ENCODE measurements at places on chromosomes 6 and 20.

DNA sequence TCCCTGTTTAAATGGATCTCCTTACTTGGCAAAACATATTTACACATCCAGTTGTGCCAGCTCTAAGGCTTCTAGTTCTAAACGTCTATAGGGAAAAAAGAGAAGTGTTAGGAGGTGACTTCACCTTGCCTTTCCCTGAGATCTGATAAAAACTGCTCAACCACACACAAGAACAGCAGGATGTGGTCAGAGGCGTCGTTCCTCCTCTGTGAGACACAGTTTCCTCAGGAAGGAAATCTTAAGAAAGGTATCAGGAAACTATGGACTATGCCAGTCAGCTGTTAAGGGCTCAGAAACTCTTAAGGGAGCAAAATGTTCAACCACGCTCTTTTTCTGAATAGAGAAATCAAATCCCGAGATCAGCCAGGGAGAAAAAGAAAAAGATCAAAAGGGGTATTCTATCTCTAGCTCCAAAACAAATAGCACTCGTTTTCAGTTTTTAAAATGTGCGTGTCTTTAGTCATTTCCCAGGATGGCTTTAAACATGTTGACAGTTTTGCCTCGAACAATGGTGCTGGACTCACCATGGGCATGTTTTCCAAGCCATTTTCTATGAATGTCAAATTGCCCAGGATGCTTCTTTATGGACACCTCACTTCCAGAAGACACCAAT, 154.5 kb downstream of the HACE1 start:
- no peak for DNase-seq

GRCh38 chr6:155143578-155144106, 120.2 kb upstream of the CLDN20 start:
- DNase-seq = no peak

- DNase-seq = no peak
These were observed 86.9 kb downstream of the CD109 start for GRCh38 chr6:73782911-73783310.

- no peak for DNase-seq
These were observed at the start of gene PRRT1 for GRCh38 chr6:32151863-32152768. PRRT1 (minus strand) TSS chr6:32151939; CDS start chr6:32151827, 112 bp downstream.

DNA sequence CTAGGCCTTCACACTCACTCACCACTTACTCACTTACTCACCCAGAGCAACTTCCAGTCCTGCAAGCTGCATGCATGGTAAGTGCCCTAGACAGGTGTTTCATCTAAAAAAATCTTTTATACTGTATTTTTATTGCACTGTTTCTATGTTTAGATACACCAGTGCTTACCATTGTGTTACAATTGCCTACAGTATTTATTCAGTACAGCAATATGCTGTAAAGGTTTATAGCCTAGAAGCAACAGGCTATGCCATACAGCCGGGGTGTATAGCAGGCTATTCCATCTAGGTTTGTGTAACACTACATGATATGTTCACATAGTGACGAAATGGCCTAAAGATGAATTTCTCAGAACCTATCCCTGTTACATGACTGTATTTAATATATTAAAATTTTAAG, 37.1 kb upstream of the KCNK5 start:
- DNase-seq = no peak

GRCh38 chr20:33408716-33409654, 7.7 kb upstream of the CDK5RAP1 start:
- no peak for DNase-seq

DNA sequence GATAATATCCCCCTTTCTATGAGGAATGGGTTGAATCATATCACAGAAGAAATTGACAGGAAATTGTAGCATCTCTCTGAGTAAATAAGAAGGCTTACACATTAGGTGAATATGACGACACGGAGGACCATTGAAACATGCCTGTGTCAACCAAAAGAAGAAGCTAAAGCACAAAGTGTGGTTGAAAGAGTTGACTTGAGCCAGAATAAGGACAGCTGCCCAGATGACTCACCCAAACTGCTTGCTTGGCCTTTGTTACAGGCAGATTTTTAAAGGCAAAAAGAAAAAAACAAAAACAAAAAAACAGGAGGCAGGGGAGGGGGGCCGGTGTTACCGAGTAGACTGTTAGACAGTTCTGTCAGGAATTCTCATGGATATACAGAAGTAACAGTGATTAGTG, 129.8 kb upstream of the EDN1 start:
- no peak for DNase-seq

GRCh38 chr6:16979677-16980370, 122.0 kb upstream of the STMND1 start:
- DNase-seq = no peak

- no peak for DNase-seq
These were observed 7.6 kb downstream of the LEMD2 start for GRCh38 chr6:33781131-33781975.

DNA sequence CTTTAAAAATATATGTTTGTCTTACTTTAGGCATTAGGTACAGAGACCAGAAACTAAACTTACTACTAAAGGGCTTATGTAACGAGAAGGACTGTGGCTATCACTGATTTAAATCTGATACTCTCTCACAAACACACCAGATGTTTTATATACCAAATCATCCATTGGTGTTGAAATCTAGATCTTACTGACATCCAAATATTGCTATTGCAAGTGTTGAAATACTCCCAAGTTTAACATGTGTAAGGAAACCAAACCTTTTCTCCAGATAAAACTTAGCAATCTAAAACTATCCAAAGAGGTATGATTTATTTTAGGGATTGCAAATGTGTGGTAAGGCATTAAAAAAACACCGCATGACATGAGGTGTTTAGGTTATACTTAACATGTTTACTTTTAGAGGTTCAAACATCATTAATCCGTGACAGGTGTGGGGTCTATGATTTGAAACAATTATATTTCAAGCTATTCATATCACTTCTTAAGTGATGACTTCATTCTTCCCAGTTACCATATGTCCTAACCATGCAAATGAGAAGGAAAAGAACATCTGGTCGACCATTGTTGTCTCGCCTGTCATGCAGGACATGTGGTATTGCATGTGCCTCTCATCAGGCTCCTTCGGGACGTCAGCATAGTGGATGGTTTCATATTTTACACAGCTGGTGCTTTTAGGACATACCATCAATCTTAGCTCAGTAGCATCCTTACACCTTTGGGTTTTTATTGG, 168.3 kb upstream of the SPACA1 start:
- DNase-seq = no peak

All from stimulated activated CD4-positive, alpha-beta T cell treated with anti-CD3 and anti-CD28 coated beads, Interleukin-12 subunit alpha, Interleukin-12 subunit beta, amount 100 ng/mL, for 4 hours (primary cell).